ENCODE measurements at places on chromosomes 2 and 18.

GRCh38 chr2:160522951-160523710 is 29.5 kb upstream of the RBMS1 start:
- no peaks in the 10 kb centered on the region for H3K36me3 ChIP-seq
- H3K4me1 ChIP-seq, result no peaks in the 10 kb centered on the region
- no peak for DNase-seq
- H3K27me3 ChIP-seq, result no peaks in the 10 kb centered on the region

DNA sequence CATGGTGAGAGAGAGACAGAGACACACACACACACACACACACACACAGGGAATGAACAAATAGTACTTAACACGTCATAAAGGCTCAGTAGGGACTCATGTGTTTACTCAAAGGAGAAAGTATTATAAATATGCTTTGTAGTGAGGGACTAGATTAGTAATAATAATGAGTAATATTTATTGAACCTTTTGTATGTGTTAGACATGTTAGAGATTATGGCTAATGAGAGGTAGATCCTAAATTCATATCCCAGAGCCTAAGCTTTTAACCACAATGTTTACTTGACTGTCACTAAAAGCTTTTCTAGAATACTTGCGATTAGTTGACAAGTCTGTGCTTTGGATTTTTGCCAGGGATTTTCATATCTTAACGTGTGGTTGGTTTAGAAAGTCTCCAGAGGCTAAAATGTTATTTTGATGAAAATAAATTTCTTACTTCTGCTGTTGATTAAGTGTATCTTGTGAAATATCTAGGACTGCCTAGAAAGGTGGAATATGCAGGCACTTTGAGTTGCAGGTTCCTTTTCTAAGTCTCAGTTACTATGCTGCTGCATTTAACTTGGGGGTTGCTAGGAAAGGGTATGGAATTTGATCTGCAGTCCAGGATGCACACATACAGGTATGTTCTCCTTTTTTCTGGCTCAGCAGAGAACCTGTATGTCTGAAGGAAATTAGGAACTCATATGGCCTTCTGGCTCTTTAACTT is 64.5 kb downstream of the UBR3 start:
- H3K4me3 ChIP-seq, result no peak overlapping the region
- H3K36me3 ChIP-seq, result peaks cover 3% of the 10 kb centered on the region
- no peak overlapping the region for H3K27ac ChIP-seq
- no peak for DNase-seq
- H3K4me1 ChIP-seq, result no peaks in the 10 kb centered on the region
- no peaks in the 10 kb centered on the region for H3K27me3 ChIP-seq

DNA sequence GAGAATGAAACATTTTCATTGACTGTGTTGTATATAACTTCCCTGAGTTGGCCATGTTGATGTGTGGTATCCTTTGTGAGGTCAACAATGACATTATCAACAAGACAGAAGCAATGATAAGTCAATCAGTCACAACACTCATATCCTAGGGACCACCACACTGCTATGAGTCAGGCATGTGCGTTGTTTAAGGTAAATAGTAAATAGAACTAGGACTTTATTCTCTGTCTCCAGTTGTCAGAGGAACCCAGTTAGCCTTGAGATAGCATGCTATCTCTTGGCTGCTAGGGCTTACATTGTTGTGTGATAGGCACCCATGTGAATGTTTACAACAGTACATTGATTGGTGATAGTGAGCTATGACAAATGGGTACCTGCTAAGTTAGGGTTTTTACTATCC is 37.3 kb downstream of the GPD2 start:
- H3K27me3 ChIP-seq, result no peaks in the 10 kb centered on the region
- no peak overlapping the region for H3K27ac ChIP-seq
- H3K4me3 ChIP-seq, result no peak overlapping the region
- no peak for DNase-seq
- no peaks in the 10 kb centered on the region for H3K4me1 ChIP-seq

- H3K4me3 ChIP-seq, result no peak overlapping the region
- no peak overlapping the region for H3K27ac ChIP-seq
- H3K36me3 ChIP-seq, result no peaks in the 10 kb centered on the region
- H3K4me1 ChIP-seq, result no peaks in the 10 kb centered on the region
These were observed 203.9 kb downstream of the SMAD2 start for GRCh38 chr18:47726550-47726949.

GRCh38 chr2:85681372-85681763 is 12.8 kb upstream of the GNLY start:
- H3K4me1 ChIP-seq, result peaks cover 7% of the 10 kb centered on the region
- no peak overlapping the region for H3K4me3 ChIP-seq
- no peaks in the 10 kb centered on the region for H3K27me3 ChIP-seq
- no peaks in the 10 kb centered on the region for H3K36me3 ChIP-seq

DNA sequence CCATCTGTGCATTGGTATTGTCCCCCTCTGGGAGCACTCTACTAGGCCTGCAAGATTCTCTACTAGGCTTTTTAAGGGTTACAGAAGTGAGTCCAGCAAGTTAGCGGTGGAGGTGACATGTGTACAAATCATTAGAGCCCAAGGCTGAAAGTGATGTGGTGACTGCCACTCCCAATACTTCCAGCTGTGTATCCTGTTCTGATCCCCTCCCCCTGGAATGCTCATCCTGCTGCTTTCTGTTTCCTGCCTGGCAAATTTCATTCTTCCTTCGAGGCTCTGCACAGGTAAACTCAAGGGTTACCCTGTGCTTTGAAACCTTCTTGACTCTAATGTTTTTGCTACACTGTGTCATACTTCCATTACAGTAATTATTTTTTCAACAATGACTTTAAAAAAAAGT is 258.5 kb upstream of the REV1 start:
- DNase-seq, result no peak
- H3K27me3 ChIP-seq, result no peaks in the 10 kb centered on the region
- no peak overlapping the region for H3K27ac ChIP-seq
- H3K4me3 ChIP-seq, result no peak overlapping the region
- H3K36me3 ChIP-seq, result no peaks in the 10 kb centered on the region

DNA sequence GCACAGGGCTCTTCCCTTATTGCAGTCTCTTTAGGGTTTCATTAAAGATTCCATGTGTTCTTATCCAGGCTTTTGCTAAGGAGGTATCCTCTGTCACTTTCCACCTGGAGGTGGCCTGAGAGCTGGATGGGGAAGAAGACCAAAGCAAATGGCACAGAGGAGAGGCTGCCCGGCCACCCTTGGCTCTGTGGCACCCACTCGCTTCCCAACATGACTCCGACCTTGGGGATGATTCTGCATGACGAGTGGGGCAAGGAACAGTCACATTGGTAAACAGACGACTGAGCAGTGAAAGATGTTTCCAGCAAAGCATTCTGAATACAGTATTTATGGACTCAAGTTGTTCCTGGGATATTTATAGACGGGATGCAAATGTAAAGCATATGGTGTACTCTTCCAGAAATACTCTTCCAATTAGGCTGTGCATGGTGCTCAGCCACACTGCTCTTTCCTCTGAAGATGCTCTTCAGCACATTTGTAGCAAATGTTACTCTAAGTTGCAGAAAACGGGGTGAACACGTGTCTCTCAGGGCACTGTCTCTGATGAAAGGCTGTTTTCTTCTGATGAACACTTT is 377.1 kb upstream of the HS6ST1 start:
- DNase-seq, result no peak
- no peaks in the 10 kb centered on the region for H3K36me3 ChIP-seq
- H3K4me1 ChIP-seq, result no peaks in the 10 kb centered on the region
- H3K4me3 ChIP-seq, result no peak overlapping the region
- no peak overlapping the region for H3K27ac ChIP-seq
- H3K27me3 ChIP-seq, result no peaks in the 10 kb centered on the region

DNA sequence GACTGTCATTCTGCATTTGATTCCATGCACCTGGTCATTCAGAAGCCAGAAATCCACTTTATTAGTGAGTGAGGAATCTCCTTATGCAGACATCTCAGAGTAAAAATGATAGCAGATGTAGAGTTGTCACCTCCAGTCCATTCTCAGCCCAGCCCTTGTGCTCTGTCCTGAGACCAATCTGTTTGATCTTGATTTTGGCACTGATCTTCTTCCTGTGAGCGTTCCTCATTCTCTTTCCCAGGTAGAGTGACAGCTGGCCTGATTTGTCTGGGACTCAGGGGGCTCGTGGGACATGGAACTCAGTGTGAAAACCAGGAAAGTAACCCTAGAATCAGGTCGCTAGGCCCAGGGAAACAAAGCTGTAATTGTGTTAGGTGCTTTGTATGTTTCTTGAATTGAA is 8.9 kb downstream of the ARHGAP25 start:
- H3K27ac ChIP-seq, result no peak overlapping the region
- H3K27me3 ChIP-seq, result no peaks in the 10 kb centered on the region
- DNase-seq, result no peak

DNA sequence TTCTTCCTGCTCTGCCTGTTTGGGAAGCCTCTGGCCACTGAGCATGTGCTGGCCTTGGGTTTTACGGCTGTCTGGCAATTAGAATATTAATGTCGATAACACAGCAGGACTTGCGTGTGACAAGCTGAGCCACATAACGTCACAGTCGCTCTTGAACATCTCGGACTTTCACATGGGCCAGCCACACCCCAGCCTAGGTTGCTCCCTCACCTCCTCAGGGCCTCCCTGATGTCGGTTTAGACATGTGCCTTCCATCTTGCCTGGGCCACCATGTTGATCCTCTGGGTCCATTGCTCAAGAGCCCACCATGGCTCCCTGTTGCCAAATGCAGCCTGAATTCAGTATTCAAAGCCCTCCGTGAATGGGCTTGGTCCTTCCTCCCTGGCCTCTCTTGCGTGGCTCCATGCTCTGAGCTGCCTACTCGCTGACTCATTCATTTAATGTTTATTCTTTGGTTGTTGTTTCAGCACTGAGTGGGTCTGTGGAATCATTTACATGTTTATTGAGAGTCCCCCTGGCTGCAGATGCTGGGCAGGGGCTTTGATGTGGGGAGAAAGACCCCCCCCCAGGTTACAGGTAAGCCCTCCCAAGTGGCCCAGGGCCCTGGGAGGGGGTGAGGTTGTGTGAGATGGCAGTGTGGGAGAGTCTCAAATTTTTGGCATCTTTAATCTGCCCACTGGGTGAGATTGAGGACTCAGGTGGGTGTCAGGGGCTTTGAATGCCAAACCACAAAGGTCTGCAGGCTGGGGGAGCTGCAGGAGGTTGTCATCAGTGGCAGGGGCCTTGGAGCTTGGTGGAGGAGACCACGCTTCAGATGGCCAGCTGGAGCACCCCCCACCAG is 62.0 kb downstream of the ODC1 start:
- H3K36me3 ChIP-seq, result no peaks in the 10 kb centered on the region
- no peak overlapping the region for H3K27ac ChIP-seq
- H3K4me3 ChIP-seq, result no peak overlapping the region

DNA sequence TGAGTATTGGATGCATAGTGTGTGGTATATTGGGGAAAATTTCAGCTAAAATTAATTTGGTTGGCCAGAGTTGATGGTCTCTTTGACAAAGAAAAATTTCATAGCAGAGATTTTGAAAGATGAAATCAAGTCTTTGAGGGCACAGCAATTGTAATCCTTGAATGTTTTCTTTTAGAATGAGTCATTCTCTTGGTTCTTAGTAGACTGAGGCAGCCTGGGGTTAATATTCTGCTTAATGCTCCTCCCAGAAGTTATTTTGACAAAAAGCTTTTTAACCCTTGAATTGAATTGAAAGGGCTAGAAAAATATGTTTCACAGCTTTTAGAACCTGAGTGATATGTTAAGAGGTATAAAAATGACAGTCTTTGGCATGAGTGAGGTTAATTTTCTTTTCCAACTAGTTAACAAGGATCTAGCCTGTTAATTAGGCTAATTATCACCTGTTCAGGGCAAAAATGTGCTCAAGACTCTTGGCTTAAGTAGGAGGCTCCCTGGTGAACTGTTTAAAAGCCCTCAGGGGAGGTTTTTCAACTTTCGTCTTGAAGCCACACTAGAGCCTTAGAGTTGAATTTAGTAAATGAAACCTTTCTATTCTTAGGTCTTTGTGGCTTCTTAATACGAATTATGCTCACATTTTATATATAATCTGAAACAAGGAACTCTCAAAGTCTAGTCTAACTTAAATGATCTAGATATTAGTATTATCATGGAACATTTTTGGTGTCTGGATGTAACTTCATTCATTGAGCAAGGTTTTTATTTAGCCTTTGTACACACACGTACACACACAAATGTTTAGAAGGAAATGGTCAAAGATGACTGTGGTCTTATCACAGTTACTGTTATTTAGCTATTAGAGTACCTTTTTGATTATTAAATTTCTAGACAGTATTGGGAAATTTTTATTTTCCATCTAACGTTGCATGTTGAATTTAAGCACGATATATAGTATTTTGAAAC is 272.5 kb downstream of the ZNF407 start:
- H3K27me3 ChIP-seq, result no peaks in the 10 kb centered on the region
- H3K36me3 ChIP-seq, result no peaks in the 10 kb centered on the region
- H3K27ac ChIP-seq, result no peak overlapping the region
- H3K4me1 ChIP-seq, result no peaks in the 10 kb centered on the region
- DNase-seq, result no peak

DNA sequence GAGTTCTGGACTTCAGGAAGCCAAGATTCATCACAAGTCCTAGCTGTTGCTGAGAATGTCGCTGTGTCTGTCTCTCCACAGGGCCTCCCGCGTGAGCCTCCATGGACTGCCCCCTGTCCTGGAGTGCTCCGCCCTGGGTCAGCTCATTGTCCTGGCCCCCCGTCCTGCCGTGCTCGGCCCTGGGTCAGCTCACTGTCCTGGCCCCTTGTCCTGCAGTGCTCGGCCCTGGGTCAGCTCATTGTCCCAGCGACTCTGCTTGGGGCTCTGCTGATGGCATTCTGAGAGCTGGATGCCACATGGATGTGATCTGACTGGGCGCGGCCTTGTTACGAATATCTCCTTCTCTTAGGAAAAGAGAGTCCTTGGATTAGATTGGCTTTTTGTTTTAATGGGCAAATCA is 78.5 kb downstream of the EIPR1 start:
- no peaks in the 10 kb centered on the region for H3K27me3 ChIP-seq
- DNase-seq, result no peak

DNA sequence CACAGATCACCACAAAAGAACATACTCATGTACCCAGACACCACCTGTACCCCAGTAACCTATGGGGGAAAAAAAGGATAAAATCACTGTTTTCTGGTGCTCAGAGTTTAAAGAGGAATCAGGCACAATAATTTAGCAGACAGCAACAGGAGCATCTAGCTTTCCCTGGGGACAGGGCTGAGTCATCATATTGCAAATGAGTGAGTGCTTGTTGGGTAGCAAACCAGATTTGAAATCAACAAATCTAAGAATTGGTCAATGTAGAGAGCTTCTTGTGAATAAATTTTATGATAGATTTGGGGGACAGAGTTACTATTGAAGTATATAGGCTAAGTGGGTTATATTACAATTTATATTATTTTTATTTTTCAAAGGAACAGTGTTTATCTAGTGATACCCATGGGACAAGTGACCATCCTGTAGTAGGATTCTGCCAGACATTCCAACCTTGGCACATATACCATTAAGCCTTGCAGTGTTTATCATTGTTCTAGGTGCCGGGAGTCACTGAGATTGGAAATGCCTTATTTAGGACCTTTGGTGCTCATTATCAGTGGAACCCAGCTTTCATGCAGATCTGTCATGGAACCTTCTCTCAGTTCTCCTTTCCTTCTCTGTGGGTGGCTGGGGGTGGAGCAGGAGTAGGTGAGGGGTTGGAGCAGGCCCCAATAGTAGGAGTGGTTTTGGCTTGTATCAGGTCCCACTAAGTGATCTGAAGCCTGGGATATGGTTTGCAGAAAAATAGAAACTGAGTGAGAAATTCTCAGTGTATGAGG is 117.2 kb downstream of the CERS6 start:
- DNase-seq, result no peak
- H3K27me3 ChIP-seq, result no peaks in the 10 kb centered on the region
- H3K4me3 ChIP-seq, result no peak overlapping the region
- H3K27ac ChIP-seq, result no peak overlapping the region
- H3K36me3 ChIP-seq, result no peaks in the 10 kb centered on the region

Measured in CD8-positive, alpha-beta memory T cell (primary cell).